GM19239 (cell line): ENCODE measurements at places on chromosomes 5 and 9.
A peak's percentile ranks its signal among the peaks of the same experiment; 100 is the strongest.

DNA sequence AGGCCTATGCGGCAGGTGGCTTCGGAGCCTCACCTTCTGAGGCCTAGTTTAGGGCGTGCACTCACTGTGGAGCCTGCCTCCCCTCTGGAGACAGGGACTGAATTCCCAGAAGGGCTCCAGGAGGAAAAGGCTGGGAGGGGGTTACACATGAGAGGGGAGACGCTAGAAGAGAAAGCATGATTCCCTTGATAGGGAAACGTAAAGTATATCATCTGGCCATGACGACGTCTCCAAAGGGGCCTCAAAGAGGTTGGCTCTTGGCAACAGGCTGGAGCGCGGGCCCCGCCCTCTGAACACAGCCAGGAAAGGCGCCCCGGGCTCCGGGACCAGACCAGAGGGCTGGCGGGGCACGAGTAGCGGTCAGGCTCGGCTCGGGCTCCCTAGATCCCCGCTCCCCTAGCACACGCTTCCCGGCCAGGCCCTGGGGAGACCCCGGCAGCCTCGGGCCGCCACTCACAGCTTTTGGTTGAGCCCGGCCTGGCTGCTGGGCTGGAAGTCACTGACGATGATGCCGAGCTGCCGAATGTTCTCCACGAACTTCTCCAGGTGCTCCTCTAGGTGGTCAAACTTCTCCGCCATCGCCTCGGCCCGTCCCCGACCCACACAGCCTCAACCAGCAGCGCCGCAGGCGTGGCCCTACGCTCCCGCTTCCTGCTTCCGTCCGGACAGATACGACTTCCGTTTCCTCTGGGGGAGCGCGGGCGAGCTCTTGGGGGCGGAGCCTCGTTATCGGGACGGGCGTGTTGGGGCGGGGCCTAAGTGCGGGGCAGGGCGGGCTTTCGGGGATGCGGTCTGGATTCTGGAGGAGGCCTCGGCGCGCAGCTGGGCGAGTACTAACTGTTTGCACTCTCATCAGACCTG, at the start of gene MED10:
Gene MED10 (minus strand): TSS at position 643 of the 861 bp plus-strand sequence. CDS start 64 bp downstream, at position 579.
- DNase-seq, result peak; percentile 88

- no peak for DNase-seq
Measured at GRCh38 chr5:173760461-173761177, 127.5 kb upstream of the CPEB4 start.

DNA sequence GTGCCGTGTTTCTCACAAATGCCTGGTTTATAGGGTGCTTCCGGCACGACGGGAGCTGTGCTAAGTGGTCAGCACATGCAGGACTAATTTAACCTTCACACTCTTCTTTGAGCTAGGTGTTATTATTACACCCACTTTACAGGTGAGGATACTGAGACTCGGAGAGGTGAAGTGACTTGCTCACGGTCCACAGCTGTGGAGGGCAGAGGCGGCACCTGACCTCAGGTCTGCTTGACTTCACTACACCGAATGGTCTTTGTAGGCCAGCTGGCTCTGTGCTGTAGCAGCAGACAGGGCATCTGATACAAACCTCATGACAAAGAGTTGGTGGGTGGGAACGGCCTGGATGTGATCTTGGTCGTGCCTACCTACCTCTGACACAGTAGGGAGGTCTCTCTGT, 102.0 kb upstream of the BOD1 start:
- no peak for DNase-seq

- no peak for DNase-seq
Measured at GRCh38 chr9:97651646-97652045, 18.0 kb downstream of the NCBP1 start.

DNA sequence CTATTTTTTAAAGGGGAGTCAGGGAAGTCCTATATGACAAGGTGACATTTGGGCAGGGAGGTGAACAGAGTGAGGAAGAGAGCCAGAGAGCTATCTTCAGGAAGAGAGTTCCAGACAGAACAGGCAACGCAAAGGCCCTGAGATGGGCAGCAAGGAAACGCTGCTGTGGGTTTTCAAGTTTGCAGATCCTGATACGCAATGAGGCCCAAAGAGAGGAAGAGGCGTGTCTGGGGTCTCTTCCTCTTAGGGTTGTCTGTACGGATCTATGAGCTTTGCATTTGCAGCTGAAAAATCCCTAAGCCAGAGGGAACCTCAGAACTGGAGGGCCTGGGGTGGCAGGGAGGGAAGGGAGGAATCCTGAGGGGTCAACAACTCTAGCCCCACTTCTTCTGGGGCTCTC, 13.6 kb downstream of the FAT2 start:
- no peak for DNase-seq

- DNase-seq, result no peak
Measured at GRCh38 chr5:171961117-171961516, 45.3 kb downstream of the FBXW11 start.

DNA sequence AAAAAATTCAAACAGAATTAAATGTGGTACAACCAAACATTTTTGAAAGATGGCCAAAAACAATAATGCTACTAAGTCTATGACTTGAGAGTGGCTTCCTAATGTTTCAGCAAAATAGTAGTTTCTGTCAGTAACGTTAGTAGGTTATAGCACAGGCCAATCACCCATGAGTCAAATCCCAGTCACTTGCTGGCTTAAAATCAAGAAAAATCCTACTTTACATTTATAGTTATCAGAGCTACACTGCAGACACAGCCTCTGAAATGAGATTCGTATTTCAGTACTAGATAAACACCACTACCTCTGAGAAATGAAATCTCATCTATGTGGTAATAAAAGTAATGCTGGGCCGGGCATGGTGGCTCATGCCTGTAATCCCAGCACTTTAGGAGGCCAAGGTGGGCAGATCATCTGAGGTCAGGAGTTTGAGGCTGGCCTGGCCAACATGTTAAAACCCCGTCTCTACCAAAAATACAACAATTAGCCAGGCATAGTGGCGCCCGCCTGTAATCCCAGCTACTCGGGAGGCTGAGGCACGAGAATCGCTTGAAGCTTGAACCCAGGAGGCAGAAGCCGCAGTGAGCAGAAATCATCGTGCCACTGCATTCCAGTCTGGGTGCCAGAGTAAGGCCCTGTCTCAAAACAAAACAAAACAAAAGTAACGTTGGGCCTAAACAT, 6.1 kb downstream of the ZDHHC21 start:
- no peak for DNase-seq

DNA sequence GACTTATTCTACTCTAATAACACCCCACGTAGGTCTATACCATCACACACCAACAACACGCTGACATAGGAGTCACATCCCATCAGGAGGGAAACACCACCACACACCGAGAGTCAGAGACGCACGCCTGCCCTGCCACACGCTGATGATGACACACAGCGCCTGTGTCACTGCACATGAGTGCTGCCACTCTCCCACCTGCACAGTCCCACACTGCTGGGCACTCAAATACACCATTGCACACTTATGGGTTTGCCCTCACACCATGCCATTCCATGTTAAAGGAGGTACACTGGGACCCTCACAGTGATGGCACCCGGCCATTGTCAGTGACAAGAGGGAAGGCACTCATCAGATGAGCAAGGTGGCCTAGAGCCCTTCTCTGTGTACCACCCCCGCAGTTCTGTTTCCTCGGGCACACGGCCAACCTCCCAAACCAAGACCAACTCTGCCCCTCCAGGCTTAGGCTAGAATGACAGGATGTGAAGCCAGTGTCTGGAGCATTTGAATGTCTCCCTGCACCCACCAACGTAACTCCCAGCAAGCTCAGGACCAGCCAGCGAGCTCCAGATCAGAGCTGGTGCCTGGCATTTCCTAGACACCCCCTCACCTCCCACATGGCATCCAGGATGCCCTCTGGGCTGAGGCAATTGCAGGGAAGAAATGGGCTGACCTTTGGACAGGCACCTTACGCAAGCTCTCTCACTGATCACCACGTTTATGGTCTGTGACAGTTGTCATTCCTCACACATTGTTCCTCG, 3.6 kb upstream of the CPLX2 start:
- peak; percentile 13 for DNase-seq

GRCh38 chr5:106154280-106154716, 1516.4 kb downstream of the EFNA5 start:
- DNase-seq, result no peak

DNA sequence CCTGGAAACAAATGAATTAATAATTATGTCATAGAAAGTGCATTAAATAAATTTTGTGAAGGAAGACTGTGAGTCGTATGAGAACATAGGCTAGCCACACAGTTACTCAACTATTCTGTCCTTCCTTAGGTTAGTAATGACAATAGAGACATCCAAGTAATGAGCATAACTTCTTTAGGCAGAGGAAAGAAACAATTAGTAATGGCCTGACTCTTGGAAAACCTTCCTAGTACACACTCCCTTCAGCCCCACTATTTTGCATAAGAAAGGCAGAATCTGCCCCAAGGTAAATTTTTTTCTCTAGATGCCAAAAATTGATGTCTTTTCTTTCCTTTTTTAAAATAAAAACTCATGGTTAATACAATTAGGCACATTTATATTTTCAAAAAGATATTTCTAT, 1619.0 kb upstream of the WWC1 start:
- no peak for DNase-seq

GRCh38 chr5:71454913-71455312, 538 bp upstream of the BDP1 start:
- DNase-seq, result no peak

GRCh38 chr9:94780516-94780950, 54.0 kb downstream of the AOPEP start:
- no peak for DNase-seq

DNA sequence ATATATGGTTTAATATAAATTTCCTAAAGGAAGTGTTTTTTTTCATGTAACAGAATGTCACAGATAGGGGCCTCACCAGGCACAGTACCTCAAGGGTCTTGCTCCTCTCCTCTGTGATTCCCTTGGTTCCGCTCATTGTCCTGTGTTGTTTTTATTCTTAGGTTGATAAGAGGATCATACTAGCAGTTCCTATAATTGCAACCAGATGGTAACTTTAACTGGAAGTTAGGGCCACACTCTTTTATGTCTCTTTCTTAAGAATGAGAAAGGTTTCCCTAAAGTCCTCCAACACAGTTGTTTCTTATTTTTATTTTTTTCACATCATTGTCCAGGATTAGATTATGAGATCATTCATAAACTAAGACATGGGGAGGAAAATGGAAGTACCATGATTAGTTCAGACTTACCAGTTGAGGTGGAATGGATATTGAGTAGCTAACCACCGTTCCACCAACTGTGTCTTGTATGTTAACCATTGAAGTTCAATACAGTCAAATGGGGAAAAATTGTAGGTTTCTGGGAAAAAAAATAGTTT, 41.1 kb downstream of the FAM174A start:
- DNase-seq, result no peak

- DNase-seq, result no peak
Measured at GRCh38 chr5:131218392-131218791, 45.5 kb upstream of the CDC42SE2 start.

GRCh38 chr9:86971742-86972141, 24.4 kb upstream of the GAS1 start:
- DNase-seq, result no peak

GRCh38 chr5:16450163-16450562, 15.4 kb downstream of the ZNF622 start:
- no peak for DNase-seq

DNA sequence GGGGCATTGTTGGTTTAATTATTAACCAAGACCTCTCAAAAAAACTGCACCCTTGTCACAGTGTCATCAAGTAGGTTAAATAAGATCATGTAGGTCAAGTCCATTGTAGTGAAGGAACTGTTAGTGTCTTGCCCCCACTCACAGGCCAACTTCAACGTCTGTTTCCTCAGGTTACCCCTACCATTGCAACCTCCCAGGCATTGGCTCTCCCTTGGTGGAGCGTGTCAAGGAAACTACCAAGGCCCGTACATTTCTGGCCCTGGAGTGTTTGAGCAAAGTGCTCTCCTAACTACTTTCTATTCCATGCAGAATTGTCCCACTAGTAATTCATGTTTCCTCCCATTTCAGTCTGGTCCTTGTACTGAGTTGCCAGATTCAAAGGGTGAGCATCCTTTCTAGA, 167.5 kb downstream of the MEF2C start:
- DNase-seq, result no peak

GRCh38 chr5:80591352-80591751, 21.3 kb upstream of the ANKRD34B start:
- DNase-seq, result no peak

GRCh38 chr9:90307891-90308290, 334.7 kb downstream of the DIRAS2 start:
- DNase-seq, result no peak

DNA sequence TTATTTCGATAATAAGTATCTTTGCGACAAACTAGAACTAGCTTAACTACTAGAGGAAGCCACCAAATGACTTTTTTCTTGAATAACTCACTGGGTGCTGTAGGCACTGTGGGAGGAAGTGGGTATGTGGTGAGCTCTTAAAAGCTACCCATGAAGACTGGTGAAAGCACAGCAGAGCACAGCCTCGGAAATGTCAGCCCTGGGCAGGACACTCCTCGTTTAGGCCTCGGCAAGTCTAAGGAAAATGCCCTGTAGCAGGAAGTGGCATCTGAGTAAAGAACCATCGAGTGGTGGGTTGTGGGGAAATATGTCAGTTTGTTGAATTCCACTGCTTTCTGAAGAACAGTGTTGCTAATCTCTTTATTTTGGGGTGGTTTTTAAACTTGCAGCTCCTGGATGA, 44.0 kb upstream of the NCS1 start:
- peak; percentile 47 for DNase-seq

- no peak for DNase-seq
Measured at GRCh38 chr5:33465120-33465519, 24.4 kb downstream of the TARS1 start.

DNA sequence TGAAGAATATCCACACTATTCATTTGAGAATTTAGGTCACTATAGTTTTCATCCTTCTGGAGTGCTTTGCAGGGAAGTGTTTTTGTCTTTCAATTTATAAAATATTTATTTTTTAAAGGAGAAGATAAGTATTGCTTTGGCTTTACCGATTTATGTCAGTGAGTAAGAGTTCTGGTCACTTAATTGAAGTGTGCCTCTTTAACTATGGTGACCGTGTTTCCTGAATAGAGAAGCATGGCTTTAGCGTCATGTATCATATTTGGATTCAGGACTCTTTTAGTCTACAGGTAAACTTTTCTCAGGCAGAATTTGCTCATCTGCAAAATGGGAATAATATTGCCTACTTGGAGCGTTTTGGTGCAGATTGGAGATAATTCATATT, 902 bp downstream of the BDP1 start:
- no peak for DNase-seq

- DNase-seq, result no peak
Measured at GRCh38 chr9:23821375-23822181, 4.5 kb downstream of the ELAVL2 start.
